Cortex of kidney (tissue), 1 donor: ENCODE measurements at places on chromosomes 5 and 9.

- no peak for DNase-seq
Measured at GRCh38 chr5:67996596-67996995, 219.0 kb upstream of the PIK3R1 start.

DNA sequence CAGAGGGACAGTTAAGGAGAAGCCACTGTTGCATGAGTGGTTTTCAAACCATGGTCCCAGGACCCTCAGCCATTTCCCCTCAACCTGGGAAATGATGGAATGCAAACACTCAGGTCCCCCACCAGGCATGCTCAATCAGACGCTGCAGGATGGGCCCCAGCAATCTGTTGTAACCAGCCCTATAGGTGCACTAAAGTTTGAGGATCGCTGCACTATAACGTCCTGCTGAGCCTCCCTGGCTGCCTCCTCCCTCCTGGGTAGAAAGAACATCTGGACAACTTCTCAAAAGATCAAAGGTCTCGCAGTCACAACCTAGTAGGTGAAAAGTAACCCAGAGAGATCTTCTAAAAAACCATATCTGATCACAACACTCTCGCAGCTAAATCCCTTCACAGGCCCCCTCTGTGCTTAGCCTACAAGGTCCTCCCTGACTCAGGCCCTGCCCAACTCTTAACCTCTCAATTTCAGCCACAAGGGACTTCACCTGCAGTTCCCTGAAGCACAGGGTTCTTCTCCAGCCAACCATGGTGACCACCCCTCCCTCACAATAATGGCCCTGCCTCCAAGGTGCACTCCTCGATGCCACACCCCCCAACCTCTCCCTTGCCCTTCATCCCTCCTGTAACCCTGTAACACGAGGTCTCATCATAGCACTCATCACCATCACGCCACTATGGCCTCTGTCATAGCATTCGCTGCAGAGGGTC lies 3.5 kb downstream of the SHB start:
- no peak for DNase-seq

DNA sequence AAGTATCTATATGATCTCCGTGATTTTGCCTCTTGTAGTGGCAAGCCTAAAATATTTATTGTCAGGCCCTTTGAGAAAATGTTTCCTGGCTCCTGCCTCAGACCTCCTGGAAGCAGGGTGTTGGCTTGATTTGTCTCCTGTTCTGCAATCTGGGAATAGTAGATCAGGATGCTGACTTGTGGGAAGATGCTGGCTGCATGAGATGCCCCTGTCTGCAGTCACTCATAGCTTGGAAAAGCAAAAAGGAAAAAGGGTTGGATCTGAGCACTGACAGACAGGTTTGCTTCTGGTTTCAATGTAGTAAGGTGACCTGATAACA lies 16.7 kb downstream of the TJP2 start:
- no peak for DNase-seq

- no peak for DNase-seq
Measured at GRCh38 chr5:151427258-151427657, 20.1 kb upstream of the SLC36A1 start.

- no peak for DNase-seq
Measured at GRCh38 chr5:96627792-96628398, 34.3 kb upstream of the CAST start.

GRCh38 chr9:136193127-136193890 lies 11.6 kb downstream of the LHX3 start:
- no peak for DNase-seq

GRCh38 chr9:98333703-98334582 lies 78.5 kb upstream of the TBC1D2 start:
- DNase-seq: no peak

DNA sequence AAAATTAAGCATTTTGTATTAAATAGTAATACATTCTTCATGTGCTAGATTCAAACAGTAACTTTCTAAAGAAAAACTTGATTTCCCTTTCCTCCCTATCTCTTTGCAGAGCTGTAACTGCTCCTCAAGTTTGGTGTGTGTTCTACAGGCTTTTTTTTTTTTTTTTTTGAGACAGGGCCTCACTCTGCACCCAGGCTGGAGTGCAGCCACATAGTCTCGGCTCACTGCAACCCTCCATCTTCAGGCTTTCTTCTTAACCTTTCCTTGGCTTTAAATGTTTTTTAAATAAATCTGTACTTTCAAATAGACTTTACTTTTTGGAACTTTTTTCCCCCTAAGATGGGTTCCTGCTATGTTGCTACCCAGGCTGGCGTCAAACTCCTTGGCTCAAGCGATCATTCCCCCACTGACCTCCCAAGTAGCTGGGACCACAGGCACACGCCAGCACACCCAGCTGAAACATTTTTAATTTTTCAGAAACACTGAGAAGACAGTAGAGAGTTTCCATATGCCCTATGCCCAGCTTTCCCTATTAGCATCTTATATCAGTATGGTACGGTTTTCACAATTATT lies 9.1 kb downstream of the NDFIP1 start:
- no peak for DNase-seq

DNA sequence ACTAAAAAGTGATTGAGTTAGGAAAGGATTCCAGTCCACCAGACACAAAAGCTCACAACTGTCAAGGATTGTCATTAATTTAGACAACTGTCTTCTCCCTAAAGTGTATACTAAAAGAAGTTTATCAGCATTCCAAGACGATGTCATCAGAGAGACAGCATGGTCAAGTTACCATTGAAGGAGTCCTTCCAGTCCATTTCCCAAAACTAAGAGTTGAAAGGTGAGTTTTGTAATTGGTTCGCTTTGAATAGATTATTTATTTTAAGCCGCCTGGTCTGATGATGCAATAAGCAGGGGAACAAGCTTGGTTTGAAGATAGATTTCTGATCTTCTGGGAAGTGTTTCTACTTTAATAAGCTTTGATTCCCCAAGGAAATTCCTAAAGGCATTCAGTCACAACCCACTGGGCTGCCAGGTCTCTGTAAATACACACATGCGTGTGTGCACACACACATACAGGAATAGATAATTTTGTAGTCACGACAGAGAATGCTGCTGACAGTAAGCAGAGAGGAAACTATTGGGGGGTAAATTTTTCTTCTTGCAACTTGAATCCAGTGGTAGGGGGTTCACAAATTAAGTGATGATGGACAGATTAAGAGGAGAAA lies 234.8 kb downstream of the PIK3R1 start:
- DNase-seq: no peak

DNA sequence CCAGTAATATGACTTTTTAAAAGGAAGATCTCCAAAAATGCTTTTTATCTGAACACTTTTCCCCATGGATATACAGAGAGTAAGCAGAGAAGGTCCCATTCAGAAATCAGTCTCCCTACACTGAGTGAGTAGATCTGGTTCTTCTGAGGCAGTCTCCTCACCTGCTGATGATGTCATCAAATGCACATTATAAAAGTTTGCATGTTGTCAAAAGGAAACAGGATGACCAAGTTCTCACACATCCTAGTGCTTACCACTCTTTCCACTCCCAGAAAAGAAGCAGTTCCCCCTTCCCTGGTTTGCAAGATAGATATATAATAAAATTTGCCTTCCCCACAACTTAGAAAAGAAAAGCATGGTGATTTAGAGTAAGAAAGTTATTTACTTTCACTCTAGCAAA lies 180.5 kb downstream of the RAB3C start:
- DNase-seq: no peak

- DNase-seq: no peak
Measured at GRCh38 chr9:91395106-91395552, 28.5 kb downstream of the NFIL3 start.

- DNase-seq: no peak
Measured at GRCh38 chr5:9439531-9440292, 106.2 kb downstream of the SEMA5A start.

DNA sequence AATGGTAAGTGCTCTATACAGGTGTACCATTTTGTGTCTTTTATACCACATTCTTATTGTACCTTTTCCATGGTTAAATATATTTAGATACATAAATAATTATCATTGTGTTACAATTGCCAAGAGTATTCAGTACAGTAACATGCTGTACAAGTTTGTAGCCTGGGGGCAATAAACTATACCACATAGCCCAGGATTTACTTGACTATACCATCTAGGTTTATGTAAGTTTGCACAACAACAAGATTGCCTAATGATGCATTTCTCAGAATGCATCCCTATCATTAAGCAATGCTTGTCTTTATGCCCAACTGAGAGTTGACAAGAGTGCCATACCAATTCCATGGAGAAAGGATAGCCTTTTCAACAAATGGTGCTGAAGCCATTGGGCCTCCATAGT lies 136.7 kb upstream of the PJA2 start:
- no peak for DNase-seq

DNA sequence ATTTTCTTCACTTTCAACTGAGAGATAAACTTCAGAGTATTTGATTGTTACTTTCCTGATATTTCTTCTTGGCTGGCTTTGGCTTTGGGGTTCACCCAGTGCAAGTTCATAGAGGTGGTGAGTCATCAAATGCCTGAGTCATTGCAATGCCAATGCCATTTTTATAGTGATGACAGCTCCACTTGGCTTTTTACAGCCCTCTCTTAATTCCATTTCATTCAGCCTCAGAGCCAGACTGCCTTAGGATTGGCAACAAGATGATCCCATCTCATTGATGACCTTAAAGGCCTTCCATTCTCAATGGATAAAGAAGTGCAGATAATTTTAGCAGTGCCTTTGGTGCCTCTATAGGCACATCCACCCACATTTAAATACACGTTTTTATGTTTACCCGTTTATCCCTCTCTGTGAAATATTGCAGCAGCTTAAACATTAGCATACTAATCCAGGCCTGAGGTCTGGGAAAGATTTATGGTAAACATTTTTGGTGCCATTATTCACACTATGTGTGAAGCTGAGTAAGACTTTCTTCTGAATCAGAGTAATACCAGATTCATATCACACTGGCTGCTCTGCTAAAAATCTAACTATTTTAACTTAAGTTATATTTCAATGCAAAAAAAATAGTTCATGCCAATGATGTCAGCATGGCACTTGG lies 88.9 kb upstream of the TYRP1 start:
- DNase-seq: no peak

GRCh38 chr5:75710637-75711036 lies 6.6 kb downstream of the POC5 start:
- no peak for DNase-seq

DNA sequence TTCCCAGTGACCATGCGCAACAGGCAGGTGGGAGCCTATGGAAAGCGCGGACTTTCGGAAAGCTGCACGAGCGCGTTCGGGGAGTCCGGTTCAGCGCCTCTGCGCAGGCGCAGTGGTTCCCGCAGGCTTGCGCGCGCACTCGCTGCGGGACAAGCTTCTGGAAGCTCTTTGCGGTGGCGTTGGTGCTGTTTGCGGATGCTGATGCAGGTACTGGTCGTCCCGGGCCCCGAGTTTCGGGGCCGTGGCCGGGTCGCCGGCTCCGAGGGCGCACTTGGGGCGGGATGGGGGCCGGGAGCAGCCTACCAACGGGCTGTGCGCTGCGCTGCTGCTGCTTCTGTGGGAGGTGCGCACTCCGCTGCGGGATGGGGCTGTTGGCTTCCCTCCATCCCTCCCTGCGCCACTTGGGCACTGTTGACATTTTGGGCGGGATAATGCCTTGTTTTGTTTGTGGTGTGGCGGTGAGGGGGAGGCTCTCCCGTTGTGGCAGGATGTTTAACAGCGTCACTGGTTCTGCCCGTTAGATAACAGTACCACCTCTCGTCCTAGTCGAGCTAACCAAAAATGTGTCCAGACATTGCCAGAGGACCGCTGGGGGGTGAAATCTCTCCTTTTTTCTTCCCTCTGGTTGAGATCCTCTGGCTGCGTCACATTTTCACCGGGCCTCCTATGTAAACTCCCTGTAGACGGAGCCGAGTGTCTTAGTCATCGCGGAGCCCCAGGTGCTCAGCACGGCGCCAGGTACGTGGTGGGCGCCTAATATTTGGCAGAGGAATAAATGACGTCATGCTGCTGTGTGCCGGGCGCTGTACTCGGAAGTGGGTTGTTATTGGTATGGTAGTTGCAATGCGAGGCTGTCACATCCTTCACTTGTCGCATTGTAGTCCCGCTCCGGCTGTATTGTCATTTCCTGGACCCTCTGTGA lies at the start of gene ZNF483:
Gene ZNF483, plus strand, starts transcription at position 124 of the 922 bp plus-strand sequence. CDS start 2,217 bp downstream, outside the sequence.
- no peak for DNase-seq

GRCh38 chr9:32454280-32454679 lies 69.8 kb downstream of the ACO1 start:
- no peak for DNase-seq

- DNase-seq: no peak
Measured at GRCh38 chr5:117455236-117456233, 880.9 kb upstream of the SEMA6A start.

DNA sequence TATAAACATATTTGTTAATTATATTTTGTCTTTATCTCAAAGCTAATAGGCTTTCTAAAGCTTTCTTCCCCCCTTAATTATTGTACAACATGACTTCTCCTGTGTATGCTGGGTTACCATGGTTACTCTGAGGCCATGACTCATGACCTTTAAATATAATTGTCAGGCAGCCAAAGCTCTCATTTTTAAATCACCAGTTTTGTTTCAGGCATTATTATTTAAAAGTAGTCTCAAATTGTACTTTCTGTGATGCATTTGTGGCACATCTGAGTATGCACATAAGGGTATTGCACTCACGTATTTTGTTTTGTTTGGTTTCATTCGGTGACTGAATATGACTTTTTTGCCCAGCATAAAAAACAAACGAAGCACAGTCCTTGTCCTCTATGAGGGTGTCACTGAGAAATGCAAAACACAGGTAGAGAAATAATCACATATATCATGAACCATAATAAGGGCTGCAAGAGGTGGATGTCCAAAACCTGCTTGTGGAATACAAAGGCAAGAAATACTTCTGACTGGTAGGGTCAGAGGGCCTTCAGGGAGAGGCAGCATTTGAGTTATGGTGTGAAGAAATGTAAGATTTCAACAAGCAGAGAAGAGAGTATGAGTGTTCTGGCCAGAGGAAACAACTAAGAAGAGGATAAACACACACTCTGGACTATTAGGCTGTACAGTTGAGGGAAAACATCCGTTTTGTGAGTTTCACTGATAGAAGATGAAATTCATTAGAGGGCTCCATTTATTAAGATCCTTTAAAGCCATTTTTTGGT lies 2.1 kb downstream of the CCDC192 start:
- DNase-seq: no peak

DNA sequence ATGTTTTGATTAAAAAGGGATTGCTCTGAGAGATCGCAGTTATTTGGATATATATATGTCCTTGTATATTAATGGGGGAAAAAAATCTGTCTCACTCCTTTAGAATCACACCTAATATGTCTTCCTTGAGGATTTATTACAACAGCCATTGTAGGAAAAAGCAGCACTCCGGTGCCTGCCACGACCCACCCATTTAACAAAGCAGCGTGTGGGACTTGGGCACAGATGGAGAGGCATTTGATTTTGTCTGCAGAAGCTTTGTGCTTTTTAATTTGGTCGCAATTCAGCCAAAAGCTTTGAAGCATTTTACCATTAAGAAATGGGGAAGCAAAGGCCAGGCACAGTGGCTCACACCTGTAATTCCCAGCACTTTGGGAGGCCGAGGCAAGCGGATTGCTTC lies 159.2 kb downstream of the SMARCA2 start:
- DNase-seq: no peak
